ENCODE measurements at places on chromosomes 1 and 21.

DNA sequence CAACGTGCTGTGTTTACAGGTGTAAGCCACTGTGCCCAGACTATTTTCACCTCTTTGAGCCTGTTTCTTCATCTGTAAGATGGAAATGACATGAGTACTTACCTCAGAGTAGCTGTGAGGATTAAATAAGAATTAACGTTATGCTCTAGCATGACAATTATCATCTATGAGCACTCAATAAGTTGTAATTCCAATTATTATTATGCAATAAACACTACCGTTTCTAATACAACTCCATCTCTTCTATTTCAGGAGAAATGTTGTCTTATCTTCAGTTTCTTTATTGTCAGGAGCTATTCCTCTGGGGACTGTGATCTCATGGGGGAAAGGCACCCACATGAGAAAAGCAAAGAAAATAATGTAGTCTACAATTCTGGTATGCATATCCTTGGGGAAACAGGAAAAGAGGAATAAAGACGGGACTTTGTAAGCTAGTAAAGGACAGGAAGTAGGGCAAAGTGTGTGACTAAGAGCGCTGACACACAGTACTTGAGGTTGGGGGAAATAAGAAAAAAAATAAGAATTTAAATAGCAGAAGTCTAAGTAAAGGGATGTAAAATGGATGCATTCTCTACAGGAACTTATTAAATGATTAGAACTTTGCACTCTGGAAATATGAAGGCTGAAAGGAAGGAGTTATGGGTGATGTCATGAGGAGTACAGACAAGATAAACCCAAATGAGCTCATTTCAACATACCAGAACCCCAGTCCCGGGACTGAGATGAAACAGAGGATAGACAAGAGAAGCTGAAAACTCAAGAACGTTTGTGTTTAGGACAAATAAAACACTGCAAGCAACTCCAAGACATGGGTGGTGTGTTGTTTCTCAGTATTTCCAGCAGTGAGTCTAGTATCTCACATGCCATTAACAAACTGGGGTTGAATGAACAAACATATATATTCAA is 9.8 kb downstream of the PHC2 start:
- DNase-seq: no peak

GRCh38 chr1:235588916-235589515 is 60.6 kb downstream of the GNG4 start:
- DNase-seq: no peak

- DNase-seq: no peak
These were observed 212.8 kb downstream of the LTN1 start for GRCh38 chr21:28779914-28780313.

- DNase-seq: no peak
These were observed 181.1 kb downstream of the KCNK2 start for GRCh38 chr1:215263636-215264035.

DNA sequence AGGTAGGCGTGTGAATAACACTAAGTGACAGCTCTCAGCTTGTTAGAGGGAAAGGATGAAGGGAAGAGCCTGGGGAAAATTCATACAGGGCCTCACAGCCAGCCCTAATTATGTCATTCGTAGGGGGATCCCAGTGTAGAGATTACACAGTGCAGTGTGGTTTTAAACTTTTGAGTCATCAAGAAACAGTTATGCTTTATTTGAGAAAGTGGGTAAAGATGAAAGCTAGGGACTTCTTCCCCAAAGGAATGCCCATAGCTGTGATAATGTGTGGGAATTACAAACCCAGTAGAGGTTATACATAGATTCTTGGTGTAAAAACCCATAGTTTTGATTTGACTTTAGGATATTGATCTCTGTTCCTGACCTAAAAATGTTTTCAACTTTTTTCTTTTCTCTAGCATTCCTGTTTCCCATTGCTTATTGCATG is 1.9 kb downstream of the TTF2 start:
- DNase-seq: peak; percentile 23

GRCh38 chr1:237074371-237075117 is 32.6 kb downstream of the RYR2 start:
- DNase-seq: no peak

DNA sequence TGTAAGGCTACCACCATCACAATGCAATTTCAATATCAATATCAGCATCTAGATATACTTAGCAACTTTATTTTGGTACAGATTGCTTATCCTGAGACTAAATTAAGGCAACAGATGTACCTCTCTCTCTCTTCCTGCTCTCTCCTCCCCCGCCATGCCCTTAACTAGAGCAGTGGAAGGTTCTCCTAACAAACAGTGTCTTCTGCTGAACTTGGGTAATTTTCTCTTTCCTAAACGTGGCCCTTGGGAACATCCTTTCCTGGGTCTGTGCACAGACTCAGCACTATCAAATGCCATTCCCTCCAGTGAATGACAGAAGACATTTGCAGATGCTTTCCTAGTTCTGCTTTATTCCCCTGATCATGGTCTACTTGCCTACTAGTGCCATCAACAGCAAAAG is 85.6 kb upstream of the TTC39A start:
- DNase-seq: no peak

- DNase-seq: no peak
These were observed 435.4 kb downstream of the PTPRU start for GRCh38 chr1:29671446-29672356.

Data from SJCRH30 (cell line).